NCI-H1694 (cell line): ENCODE measurements at places on chromosomes 13 and 19.
A peak's percentile ranks its signal among the peaks of the same experiment; 100 is the strongest.

- DNase-seq = no peak
Observed at GRCh38 chr13:76440568-76440967, 445.6 kb downstream of the KCTD12 start.

DNA sequence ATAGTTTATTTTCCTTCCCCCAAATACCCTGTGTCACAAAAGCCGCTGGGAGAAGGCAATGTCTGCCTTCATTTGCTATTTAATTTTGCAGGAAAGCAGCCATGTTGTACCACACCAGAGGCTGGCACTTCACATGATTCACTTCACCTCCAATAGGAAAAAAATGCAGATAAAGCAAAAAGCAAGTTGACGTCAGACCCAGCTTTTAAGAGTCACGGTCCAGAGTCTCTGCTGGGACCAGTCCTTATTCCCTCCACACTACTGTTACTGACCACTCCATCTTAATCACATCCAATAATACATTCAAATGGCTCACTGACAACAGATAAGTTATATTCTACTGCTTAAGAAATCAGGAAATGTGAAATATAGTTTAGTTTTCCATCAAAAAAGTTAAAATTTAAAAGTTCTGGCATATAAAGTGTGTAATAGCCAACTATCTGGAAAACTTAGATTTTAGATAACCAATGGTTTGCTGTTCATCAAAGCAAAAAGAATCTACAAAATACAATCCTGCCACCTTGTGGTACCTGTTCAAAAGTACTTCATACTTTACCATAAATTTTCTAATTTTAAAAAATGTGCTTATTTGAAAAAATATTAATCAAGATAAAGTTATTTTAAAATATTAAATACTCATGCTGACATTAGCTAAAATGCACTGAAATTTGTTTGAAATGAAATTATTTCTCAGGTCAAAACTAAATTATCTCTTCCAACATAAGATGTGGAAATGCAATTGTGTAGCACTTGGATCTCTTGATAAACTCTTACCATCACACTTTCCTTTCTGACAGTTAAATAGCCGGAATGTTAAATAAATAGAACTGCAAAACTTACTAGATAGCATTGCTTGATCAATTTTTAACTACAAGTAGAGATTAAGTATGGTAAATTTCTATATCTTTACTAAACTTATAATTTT lies 97.3 kb downstream of the SERP2 start:
- DNase-seq = peak; percentile 2

DNA sequence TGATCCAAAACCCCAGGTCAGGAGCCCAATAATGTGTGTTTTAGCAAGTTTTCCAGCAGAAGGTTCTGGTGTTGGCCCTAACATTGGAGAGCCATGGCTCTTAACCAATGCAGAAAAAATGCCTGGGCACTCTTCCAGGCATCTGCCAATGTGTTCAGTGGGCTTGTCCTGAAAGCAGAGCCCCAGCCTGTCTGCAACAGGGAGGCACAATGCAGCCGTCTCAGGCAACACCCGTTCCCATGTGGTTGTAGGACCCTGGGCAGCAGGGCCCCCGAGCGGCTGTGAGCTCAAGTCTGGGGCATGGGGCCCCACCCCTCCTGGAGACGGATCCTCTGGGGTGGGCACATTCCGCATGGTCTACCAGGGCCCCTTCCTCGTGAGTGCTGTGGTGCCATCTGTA lies 58.1 kb upstream of the SIAH3 start:
- DNase-seq = peak; percentile 86

- no peak for DNase-seq
Observed at GRCh38 chr19:52070496-52070895, 21.9 kb upstream of the ZNF432 start.

DNA sequence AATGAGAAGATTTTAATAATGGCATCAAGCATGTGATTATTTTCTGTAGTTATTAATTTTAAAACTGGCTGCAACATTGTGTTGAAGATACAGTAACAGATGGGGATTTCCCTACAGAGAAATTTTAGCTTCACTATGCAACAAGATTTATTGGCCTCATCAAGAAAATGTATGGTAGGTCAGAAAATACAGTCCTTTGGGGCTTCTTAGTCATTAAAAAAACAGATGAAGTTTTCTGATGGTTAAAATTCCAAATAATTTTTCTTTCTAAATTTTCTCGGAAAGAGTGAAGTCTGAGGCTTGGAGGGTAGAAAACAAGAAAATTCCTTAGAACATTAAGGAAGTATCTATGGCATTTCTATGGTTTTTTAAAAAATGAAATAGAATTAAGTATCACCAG lies 1790.8 kb upstream of the PCDH20 start:
- no peak for DNase-seq

DNA sequence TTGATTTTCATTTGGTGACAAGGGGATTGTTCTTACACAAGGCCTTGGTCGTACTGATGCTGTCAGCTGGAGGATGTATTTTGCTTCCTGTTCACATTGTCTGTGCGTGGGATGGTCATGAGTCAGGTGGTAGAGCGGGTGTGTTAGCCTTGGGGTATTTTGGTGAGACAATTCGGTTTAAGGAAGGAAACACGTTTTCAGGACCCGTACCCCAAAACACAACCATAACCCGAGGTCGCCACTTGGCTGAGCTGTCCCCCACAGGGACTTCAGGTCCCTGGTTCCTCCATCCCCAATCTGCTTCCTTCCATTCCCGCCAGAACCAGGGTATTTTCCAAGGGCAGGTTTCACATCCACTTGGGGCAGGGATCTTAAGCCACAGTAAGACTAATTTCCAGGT lies 15.0 kb downstream of the MYO9B start:
- DNase-seq = no peak

- DNase-seq = no peak
Observed at GRCh38 chr19:7729831-7730285, 2.1 kb downstream of the CLEC4G start.

DNA sequence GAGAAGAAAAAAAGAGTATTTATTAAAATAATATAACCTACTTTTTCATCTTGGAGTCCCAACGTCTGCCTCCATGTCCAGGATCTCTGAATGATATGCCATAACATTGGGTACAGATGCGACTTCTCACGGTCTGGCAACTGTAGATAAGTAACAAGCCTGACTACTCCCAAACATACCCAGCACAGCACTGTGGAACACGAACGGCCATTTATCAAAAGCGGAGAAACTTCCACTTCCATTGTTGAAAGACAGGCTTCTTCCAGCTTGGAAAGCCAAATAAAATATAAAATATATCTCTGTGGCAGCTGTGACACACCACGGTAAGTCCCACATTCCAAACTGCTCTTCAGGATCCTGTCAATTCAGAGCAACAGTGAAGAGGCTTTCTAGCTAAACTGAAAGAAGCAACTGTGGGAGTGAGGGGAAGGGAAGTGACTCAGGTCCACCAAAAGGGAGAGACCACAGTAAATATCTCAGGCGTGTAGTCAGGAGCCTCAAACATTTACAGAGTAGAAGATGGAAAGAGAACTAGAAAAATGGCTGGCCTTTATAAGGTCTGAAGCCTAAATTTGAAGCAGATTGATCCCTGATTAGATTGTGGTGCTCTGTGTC lies 331.7 kb downstream of the LIG4 start:
- no peak for DNase-seq

DNA sequence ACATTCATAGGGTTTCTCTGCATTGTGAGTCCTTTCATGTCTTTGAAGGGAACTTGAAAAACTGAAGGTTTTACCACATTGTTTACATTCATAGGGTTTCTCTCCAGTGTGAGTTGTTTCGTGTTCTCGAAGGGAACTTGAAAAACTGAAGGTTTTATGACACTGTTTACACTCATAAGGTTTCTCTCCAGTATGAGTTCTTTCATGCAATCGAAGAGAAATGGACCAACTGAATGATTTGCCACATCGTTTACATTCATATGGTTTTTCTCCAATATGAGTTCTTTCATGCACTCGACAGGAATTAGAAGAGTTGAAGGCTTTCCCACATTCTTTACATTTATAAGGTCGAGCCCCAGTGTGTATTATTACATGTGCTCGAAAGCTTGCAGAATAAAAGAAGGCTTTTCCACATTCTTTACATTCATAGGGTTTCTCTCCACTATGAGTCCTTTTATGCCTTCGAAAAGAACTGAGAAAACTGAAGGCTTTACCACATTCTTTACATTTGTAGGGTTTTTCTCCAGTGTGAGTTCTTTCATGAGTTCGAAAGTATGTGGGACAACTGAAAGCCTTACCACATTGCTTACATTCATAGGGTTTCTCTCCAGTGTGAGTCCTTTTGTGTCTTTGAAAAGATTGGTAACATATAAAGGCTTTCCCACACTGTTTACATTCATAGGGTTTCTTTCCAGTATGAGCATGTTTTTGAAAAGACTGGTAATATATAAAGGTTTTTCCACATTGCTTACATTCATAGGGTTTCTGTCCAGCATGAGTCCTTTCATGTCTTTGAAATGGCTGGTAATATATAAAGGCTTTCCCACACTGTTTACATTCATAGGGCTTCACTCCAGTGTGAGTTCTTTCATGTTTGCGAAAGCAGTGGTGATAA lies 20.7 kb downstream of the ZNF14 start:
- DNase-seq = no peak

- no peak for DNase-seq
Observed at GRCh38 chr19:56955637-56956216, 115.2 kb upstream of the PEG3 start.

GRCh38 chr19:1840541-1841115 lies 7.7 kb downstream of the REXO1 start:
- no peak for DNase-seq

DNA sequence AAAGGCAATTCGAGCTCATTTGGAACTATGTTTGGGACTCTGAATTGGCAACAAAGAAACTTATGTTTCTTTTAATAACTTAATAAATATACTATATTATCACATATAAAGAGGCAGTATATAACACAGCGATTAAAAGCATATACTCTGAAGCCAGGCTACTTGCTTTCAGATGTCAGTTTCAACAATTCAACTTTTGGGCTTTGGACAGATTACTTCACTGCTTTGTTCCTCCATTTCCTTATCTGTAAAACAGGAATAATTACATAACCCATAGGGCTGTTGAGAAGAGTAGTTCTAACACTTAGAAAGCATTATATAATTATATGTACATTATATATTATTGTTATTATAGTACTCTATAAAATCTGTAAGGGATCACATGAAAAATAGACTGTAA lies 107.2 kb downstream of the EDNRB start:
- DNase-seq = no peak

GRCh38 chr13:46743191-46743590 lies 53.8 kb downstream of the ESD start:
- DNase-seq = no peak

- DNase-seq = no peak
Observed at GRCh38 chr13:74825152-74825937, 656.6 kb downstream of the TBC1D4 start.

- DNase-seq = no peak
Observed at GRCh38 chr19:2358548-2359173, 1.4 kb upstream of the TMPRSS9 start.

- peak; percentile 87 for DNase-seq
Observed at GRCh38 chr13:100721885-100722512, 47.4 kb upstream of the TMTC4 start.

- peak; percentile 22 for DNase-seq
Observed at GRCh38 chr19:9847087-9847671, 12.1 kb downstream of the PIN1 start.

GRCh38 chr19:15539638-15540037 lies 31.3 kb downstream of the CYP4F22 start:
- no peak for DNase-seq

DNA sequence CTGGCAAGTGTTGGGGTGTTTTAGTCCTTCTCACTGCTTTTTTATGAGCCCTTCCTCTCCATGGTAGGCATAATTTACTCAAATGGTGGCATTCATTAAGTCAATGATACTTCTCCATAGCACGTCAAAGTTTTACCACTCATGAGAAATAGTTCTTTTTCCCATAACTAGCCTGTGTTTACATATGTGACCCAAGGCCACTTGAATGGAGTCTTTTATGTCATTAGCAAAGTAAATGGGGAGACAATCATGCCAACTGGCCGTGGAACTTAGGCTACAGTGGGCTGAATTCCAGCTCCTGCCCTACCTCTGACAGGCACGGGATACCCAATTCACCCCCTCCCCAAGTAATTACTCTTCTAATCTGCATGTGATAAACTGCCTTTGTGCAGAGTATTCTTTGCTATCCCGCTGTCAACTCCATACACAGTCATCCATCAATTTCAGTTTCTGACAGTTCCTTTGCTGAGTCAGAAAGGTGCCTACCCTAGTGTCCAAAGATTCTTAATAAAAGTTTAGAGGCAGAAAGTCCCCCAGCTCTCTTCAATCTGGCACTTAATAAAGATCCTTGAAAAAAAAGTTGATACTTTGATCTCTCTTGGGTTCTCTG lies 16.9 kb downstream of the PROSER1 start:
- DNase-seq = no peak

- no peak for DNase-seq
Observed at GRCh38 chr13:102825921-102826706, 19.7 kb upstream of the ERCC5 start.

DNA sequence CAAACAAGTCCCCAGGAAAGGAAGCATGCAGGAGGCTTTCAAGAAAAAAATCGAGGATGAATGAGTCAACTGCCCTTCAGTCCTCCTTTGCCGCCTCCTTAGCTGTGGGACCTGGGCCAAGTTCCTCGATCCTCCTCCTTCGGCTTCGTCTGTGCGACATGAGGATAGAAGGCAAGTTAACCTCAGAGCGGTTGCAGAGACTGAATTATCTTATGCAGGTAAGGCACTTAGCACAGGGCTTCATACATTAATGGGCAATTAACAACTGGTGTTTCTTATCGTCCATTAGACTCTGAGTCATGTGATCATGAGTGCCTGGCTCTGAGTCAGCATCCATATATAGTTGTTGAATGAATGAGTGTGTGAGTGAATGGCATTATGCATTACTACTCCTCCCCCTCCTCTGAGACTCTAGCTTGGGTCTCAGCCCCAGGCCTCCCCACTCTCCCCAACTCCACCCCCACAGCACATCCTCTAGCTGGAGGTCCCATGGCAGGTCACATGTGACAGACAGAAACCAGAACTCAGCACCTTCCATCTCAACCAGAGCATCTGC lies 1.6 kb upstream of the TTC9B start:
- DNase-seq = no peak

DNA sequence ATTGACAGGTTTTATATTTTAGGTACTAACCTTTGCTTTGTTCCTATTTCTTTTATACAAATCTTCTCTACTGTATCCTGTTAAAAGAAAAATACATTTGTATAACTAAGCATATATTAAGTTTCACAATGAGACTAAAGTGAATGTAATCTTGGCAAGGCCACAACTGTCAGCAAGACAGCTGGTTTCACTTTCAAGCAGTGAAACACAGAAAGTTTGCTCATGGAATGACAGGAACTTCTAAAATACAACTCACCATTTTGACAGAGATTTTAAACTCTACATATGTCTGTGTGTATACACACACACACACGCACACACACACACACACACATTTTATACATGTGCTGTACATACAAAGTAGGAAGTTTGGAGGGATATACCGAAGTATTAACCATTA lies 53.3 kb downstream of the PARP4 start:
- no peak for DNase-seq
